Astrocyte (in vitro differentiated cells and primary cell): ENCODE measurements at places on chromosomes 7 and 10. TPM values are rescaled to one million over a fixed set of nuclear protein-coding genes. Genes with fewer than 3 reads are reported as not detected.

The ADIRF gene
- total RNA-seq = not detected in 2 replicates

The KLF14 gene
- 0.07 TPM in 1 of 2 replicates, not detected in the other for total RNA-seq

The SPDYE8 gene
- total RNA-seq = not detected in 2 replicates

The RNF32 gene
- 1.6 and 2.7 TPM in 2 replicates for total RNA-seq

The TAS2R41 gene
- total RNA-seq = not detected in 2 replicates

The ZNF485 gene
- 4.1 and 4.3 TPM in 2 replicates for total RNA-seq

The SHH gene
- 0.16 and 0.79 TPM in 2 replicates for total RNA-seq

The H2BK1 gene
- not detected in 2 replicates for total RNA-seq

The MKX gene
- total RNA-seq = 3.5 and 3.9 TPM in 2 replicates

The PDK4 gene
- total RNA-seq = 0.29 and 0.34 TPM in 2 replicates

The NEUROG3 gene
- not detected in 2 replicates for total RNA-seq

The NUTM2A gene
- 0.79 and 1.2 TPM in 2 replicates for total RNA-seq

The PDLIM1 gene
- total RNA-seq = 316 and 320 TPM in 2 replicates

The CNPY1 gene
- total RNA-seq = not detected in 2 replicates

The CRCP gene
- 24.2 and 26.8 TPM in 2 replicates for total RNA-seq

The PCDH15 gene
- total RNA-seq = not detected in 2 replicates

The INPP5F gene
- total RNA-seq = 101 and 102 TPM in 2 replicates

The AASS gene
- total RNA-seq = 13.9 and 15.6 TPM in 2 replicates

The AMZ1 gene
- 3.4 and 5.7 TPM in 2 replicates for total RNA-seq

The TRIM50 gene
- not detected in 2 replicates for total RNA-seq

The REPIN1 gene
- total RNA-seq = 80.1 and 95.3 TPM in 2 replicates

The LOXL4 gene
- 26.6 and 41.2 TPM in 2 replicates for total RNA-seq

The GIMAP6 gene
- total RNA-seq = not detected in 2 replicates

The MLXIPL gene
- total RNA-seq = 0.41 TPM in 1 of 2 replicates, not detected in the other

The PTPRN2 gene
- 0.09 TPM in 1 of 2 replicates, not detected in the other for total RNA-seq

The ADCY1 gene
- total RNA-seq = 1.2 and 1.6 TPM in 2 replicates

The OTUD1 gene
- 5.5 and 6.3 TPM in 2 replicates for total RNA-seq

The CYP2E1 gene
- total RNA-seq = 2.2 TPM in 2 replicates

The ANKRD16 gene
- 4.9 TPM in 2 replicates for total RNA-seq

The HDAC9 gene
- 20.2 and 27.6 TPM in 2 replicates for total RNA-seq

The ABCB1 gene
- total RNA-seq = 0.79 and 1.8 TPM in 2 replicates

The MEST gene
- total RNA-seq = 170 and 214 TPM in 2 replicates

The MYL7 gene
- 60.0 and 63.0 TPM in 2 replicates for total RNA-seq

The IGF2BP3 gene
- 69.9 and 79.5 TPM in 2 replicates for total RNA-seq

The ANKRD7 gene
- 0.41 and 0.82 TPM in 2 replicates for total RNA-seq

The SFTPA2 gene
- total RNA-seq = not detected in 2 replicates

The RSPH10B2 gene
- 0.29 and 0.59 TPM in 2 replicates for total RNA-seq

The FUOM gene
- total RNA-seq = 28.8 and 29.3 TPM in 2 replicates

The FRMD4A gene
- 59.0 and 82.5 TPM in 2 replicates for total RNA-seq

The CALML5 gene
- total RNA-seq = not detected in 2 replicates

The IFIT1B gene
- not detected in 2 replicates for total RNA-seq

The SEC61G gene
- 280 TPM in 2 replicates for total RNA-seq

The TUBB8 gene
- not detected in 2 replicates for total RNA-seq

The GPNMB gene
- total RNA-seq = 0.82 and 0.91 TPM in 2 replicates

The VIPR2 gene
- total RNA-seq = 0.43 and 0.68 TPM in 2 replicates

The PARD3 gene
- 35.4 and 35.9 TPM in 2 replicates for total RNA-seq

The VAX1 gene
- 0.34 and 0.62 TPM in 2 replicates for total RNA-seq

The RBM20 gene
- 1.5 TPM in 2 replicates for total RNA-seq

The PRSS58 gene
- total RNA-seq = not detected in 2 replicates
